ENCODE measurements at places on chromosomes 13 and 19. TPM values are rescaled to one million over a fixed set of nuclear protein-coding genes. Genes with fewer than 3 reads are reported as not detected.

The LAIR2 gene
- not detected for total RNA-seq

DNA sequence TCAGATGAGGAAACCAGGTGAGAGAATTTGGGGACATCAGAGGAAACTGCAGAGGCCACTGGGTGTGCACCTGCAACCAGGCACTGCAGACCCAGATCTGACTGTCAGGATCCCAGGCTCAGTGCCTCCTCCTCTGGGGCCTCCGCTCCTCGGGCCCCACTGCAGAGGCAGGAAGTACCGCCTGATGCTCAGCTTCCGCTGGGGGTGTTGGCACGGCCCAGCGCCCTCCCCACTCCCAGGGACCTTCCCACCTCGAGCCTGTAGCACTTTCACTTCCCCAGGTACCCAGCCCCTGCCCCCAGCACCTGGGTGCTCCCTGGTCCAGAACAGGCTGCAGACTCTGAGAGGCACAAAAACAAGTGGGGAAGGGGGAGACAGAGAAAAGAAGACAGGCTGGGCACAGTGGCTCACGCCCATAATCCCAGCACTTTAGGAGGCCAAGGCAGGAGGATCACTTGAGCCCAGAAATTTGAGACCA, 1.4 kb upstream of the CD37 start:
- no peaks in the 10 kb centered on the region for H3K4me1 ChIP-seq
- peaks cover 4% of the 10 kb centered on the region for H3K36me3 ChIP-seq
- no peak for DNase-seq
- H3K27ac ChIP-seq = no peak overlapping the region
- H3K27me3 ChIP-seq = no peaks in the 10 kb centered on the region
- H3K4me3 ChIP-seq = no peak overlapping the region

GRCh38 chr19:39987596-39987995, 9.3 kb upstream of the ZNF546 start:
- no peak overlapping the region for H3K27ac ChIP-seq
- H3K36me3 ChIP-seq = peaks cover 11% of the 10 kb centered on the region

The ZNF90 gene
- total RNA-seq = not detected

- no peaks in the 10 kb centered on the region for H3K27me3 ChIP-seq
- peak overlapping the region; percentile 69 for H3K27ac ChIP-seq
- H3K4me3 ChIP-seq = no peak overlapping the region
- no peaks in the 10 kb centered on the region for H3K36me3 ChIP-seq
These were observed 110.9 kb downstream of the KL start for GRCh38 chr13:33127009-33127551.

DNA sequence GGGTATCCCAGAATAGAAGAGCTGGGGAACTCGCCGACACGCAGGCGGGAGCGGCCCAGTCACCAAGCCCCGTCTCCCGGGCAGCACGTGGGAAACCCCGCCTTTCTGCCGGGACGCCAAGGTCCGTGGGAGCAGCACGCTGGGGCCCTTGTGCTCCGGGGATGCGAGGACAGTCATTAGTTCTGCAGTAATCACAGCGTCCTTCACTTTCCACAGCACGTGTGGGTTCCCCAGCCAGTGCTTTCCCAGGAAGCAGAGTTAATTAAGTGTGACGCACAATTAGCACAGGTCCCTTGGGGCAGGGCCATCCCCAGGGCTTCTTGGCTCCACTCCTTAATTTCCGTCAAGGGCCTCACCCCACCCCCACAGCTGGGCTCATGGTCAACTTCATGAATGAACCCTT, 64.3 kb upstream of the C13orf46 start:
- no peaks in the 10 kb centered on the region for H3K27me3 ChIP-seq
- no peak overlapping the region for H3K4me3 ChIP-seq
- H3K36me3 ChIP-seq = no peaks in the 10 kb centered on the region
- no peak overlapping the region for H3K27ac ChIP-seq
- DNase-seq = no peak

- H3K4me1 ChIP-seq = no peaks in the 10 kb centered on the region
- no peak overlapping the region for H3K27ac ChIP-seq
- peaks cover 6% of the 10 kb centered on the region for H3K27me3 ChIP-seq
- H3K36me3 ChIP-seq = no peaks in the 10 kb centered on the region
These were observed 40.5 kb upstream of the CNMD start for GRCh38 chr13:52780092-52780491.

The RETN gene
- total RNA-seq = not detected

DNA sequence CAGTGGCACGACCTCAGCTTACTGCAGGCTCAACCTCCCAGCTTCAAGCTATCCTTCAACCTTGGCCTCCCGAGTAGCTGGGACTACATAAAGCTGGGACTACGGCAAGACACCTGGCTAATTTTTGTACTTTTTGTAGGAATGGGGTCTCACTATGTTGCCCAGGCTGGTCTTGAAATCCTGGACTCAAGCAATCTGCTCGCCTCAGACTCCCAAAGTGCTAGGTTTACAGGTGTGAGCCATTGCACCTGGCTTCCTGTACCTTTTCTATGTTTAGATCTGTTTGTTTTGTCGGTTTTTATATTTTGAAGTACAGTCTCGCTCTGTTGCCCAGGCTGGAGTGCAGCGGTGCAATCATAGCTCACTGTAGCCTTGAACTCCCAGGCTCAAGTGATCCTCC, 17.5 kb upstream of the TICAM1 start:
- no peaks in the 10 kb centered on the region for H3K27me3 ChIP-seq
- H3K27ac ChIP-seq = no peak overlapping the region
- peaks cover 34% of the 10 kb centered on the region for H3K36me3 ChIP-seq
- no peaks in the 10 kb centered on the region for H3K4me1 ChIP-seq
- no peak for DNase-seq

DNA sequence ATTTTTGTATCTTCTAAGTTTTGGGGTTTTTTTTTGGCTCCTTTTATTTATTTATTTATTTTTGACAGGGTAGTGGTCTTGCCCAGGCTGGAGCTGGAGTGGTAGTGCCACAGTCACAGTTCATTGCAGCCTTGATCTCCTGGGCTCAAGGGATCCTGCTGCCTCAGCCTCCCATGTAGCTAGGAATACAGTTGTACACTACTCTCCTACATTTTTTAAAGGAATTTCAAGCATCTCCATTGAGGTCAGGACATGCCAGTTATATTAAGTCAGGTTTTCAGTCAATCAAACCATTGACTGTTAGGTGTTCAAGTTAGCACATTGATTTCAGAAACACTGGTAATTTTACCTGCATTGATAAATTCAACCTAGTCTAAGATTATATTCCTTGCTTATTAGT, 480.5 kb upstream of the SPRY2 start:
- no peaks in the 10 kb centered on the region for H3K36me3 ChIP-seq
- DNase-seq = no peak
- H3K27ac ChIP-seq = no peak overlapping the region
- H3K27me3 ChIP-seq = no peaks in the 10 kb centered on the region

DNA sequence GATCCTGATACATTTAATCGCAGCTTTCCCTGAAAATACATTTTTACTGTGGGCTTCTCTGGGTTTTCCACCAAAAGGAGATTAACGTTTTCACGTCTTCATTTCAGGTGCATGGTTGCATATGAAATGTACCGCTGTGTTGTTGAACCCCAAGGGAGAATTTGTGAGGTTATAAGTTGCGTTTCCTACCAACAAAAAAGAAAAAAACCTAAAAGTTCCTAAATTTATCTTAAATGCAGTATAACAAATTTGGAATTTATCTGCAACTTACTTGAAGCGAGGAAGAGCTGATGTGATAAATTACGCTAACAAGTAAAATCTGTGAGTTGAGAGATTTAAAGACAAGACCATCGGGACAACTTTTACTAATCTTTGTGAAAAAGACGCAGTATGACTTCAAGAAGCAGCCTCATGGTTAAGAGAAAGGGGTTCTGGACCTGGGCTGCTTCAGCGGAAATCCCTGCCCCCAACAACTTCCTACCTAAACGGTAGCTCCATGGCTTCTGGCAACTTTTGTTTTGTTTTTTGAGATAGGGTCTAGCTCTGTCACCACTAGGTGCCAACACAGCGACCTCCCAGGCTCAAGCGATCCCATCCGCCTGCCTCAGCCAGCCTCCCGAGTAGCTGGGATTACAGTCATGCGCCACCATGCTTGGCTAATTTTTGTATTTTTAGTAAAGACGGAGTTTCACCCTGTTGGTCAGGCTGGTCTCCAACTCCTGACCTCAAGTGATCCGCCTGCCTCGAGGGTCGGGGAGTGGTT, 958 bp upstream of the OBI1 start:
- H3K36me3 ChIP-seq = no peaks in the 10 kb centered on the region
- no peaks in the 10 kb centered on the region for H3K27me3 ChIP-seq
- no peak overlapping the region for H3K4me3 ChIP-seq
- peaks cover 4% of the 10 kb centered on the region for H3K4me1 ChIP-seq
- H3K27ac ChIP-seq = no peak overlapping the region
- no peak for DNase-seq

The LILRB3 gene
- total RNA-seq = 0.12 TPM

The DOCK6 gene
- total RNA-seq = 82.4 TPM

DNA sequence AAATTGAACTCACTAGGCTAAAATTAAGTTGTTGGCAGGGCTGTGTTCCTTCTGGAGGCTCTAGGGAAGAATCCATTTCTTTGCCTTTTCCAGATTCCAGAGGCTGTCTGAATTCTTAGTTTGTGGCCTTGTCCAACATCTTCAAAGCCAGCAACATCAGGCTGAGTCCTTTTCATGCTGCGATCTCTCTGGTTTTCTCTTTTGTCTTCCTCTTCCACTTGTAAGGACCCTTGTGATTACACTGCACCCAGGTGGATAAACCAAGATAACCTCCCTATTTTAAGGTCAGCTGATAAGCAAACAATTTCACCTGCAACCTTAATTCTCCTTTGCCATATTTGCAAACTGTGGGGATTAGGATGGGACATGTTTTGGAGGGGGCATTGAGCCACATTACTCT, 11.5 kb downstream of the UTP14C start:
- H3K4me3 ChIP-seq = no peak overlapping the region
- no peaks in the 10 kb centered on the region for H3K4me1 ChIP-seq
- DNase-seq = no peak

The GPR183 gene
- total RNA-seq = 0.30 TPM

The CGB7 gene
- total RNA-seq = 5.4 TPM

DNA sequence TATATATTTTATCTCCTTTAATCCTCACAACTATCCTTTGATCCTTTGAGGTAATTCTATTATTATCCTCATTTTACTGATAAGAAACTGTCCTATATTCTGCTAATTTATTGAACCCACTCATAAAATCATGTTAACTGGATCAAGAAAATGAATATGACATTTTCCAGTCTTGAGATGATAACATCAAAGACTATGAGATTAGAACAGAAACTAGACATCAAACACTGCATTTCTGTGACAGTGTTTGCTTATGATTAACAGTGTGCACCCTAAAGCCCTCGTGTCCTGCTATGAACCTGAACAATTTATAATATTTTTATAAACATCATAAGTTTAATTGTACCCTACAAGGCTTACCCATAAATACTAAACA, 96.3 kb downstream of the TBC1D4 start:
- DNase-seq = no peak
- no peaks in the 10 kb centered on the region for H3K36me3 ChIP-seq
- H3K27me3 ChIP-seq = no peaks in the 10 kb centered on the region
- H3K4me3 ChIP-seq = no peak overlapping the region

GRCh38 chr19:19338082-19338481, 17.5 kb downstream of the MAU2 start:
- DNase-seq = no peak
- peaks cover 12% of the 10 kb centered on the region for H3K36me3 ChIP-seq
- no peaks in the 10 kb centered on the region for H3K27me3 ChIP-seq
- H3K4me1 ChIP-seq = no peaks in the 10 kb centered on the region

- H3K27ac ChIP-seq = no peak overlapping the region
- no peaks in the 10 kb centered on the region for H3K36me3 ChIP-seq
- DNase-seq = no peak
- H3K27me3 ChIP-seq = peaks cover 59% of the 10 kb centered on the region
- no peaks in the 10 kb centered on the region for H3K4me1 ChIP-seq
These were observed 10.8 kb downstream of the WASF3 start for GRCh38 chr13:26568132-26568815.

DNA sequence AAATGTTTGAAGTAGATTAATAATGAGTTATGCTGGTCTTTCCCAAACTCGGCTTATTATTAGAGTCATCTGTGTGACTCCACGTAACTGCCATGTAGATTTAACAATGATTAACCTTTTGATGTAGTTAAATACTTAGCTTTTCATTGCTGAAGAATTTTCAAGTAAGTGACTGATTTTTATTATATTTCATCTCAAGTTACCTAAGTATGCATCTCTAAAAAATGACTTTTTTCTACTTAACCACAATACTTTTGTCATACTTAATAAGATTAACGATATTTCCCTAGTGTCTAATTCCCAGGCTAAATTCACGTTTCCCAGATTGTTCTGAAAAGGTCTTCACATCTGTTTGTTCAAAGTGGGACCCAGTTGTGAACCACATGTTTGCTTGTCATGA, 17.8 kb downstream of the BIVM start:
- H3K36me3 ChIP-seq = peaks cover 2% of the 10 kb centered on the region
- no peak overlapping the region for H3K4me3 ChIP-seq
- no peak for DNase-seq
- no peak overlapping the region for H3K27ac ChIP-seq
- H3K4me1 ChIP-seq = no peaks in the 10 kb centered on the region

The MUC16 gene
- total RNA-seq = 0.12 TPM

DNA sequence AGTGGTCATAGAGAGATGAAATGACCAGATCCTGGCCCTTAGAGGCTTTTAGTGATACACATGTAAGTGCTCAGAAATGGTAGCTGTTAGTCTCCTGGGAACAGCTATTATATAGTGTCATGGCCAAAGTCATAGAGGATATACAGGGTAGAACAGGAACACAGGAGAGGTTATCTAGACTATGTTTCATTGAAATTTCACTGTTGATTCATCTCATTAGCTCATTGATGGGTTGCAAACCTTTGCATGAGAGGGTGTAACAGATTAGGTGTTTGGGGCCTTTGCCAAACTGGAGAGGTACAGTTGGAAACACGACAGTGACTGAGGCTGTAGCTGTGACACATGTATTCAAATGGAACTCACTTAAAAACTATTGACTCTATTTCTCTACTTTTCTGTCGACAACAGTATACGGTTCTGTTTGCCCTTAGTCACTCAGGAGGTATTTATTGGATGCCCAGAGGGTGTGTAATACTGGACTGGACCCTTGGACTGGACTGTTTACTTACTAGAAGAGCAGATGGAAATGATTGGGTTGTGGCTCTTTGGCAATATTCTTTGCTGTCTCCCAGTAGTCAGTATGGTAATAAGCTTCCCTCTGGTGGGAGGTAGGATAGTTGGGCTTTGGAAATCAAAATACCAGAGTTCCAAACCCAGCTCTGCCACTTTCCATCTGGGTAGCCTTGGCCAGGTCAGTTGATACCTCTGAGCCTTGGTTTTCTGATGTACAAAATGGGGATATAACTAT, 29.8 kb downstream of the ARHGAP35 start:
- no peaks in the 10 kb centered on the region for H3K27me3 ChIP-seq
- no peaks in the 10 kb centered on the region for H3K36me3 ChIP-seq
- DNase-seq = no peak
- peak overlapping the region; percentile 14 for H3K27ac ChIP-seq
- peak overlapping the region; percentile 9 for H3K4me3 ChIP-seq

Data from HCT116 (cell line).